ENCODE measurements at places on chromosomes 5 and 9.
A peak's percentile ranks its signal among the peaks of the same experiment; 100 is the strongest.

DNA sequence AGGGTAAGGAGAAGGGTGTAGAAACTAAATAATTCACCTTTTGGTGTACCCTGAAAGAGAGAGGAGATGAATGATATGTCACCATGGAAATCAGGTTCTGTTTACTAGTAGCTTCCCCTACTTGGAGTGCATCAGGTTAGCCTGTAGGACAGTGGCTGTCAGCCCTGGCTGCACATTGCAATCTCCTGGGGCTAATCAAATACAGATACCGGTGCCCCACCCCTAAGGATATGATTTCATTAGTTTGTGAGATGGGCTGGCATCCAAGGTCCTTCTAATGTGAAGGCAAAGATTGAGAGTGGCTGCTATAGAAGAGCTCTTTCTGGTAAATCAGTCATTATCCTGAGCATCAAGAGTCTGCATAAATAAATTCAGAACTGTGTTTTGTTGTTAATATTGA lies 47.2 kb downstream of the INSYN2B start:
- DNase-seq: no peak

- DNase-seq: no peak
Observed at GRCh38 chr9:19999491-20000057, 210.7 kb upstream of the SLC24A2 start.

GRCh38 chr9:134323741-134324358 lies 2.4 kb upstream of the RXRA start:
- DNase-seq: no peak

- DNase-seq: no peak
Observed at GRCh38 chr5:168681556-168682183, 102.5 kb upstream of the PANK3 start.

DNA sequence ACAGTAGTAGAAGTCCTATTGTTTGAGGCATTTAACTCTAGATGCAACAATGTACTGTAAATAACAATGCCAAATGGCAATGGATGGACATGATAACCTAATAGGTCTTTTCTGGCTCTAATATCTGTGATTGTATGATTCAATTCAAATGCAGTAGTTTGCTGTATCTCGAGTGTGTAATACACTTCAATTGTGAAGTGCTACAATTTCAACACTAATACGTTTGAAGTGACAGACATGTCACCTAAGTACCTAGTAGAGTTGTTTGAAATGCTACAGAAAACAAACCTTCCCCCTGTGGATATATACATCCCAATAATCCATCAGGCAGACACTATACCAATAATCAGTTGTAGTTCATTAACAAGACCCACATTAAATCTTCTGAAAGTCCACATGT lies 305.9 kb upstream of the ITGA1 start:
- no peak for DNase-seq

- peak; percentile 80 for DNase-seq
Observed at GRCh38 chr5:115816226-115817081, at the start of gene CDO1. CDO1 (minus strand) TSS chr5:115816659; CDS start chr5:115816397, 262 bp downstream.

DNA sequence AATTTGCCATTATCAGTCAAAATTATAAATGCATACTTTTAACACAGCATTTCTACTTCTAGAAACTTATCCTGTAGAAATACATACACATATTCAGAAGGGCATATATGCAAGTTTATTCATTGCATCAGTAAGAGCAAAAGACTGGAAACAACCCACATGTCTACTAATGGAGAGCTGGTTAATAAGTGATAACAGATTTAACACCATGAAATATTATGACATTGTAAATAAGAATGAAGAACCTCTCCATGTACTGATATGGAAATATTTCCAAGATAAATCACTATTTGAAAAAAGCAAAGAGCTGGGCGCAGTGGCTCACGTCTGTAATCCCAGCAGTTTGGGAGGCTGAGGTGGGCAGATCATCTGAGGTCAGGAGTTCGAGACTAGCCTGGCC lies 54.5 kb downstream of the ELOVL7 start:
- no peak for DNase-seq

- no peak for DNase-seq
Observed at GRCh38 chr9:132001567-132001966, 78.1 kb downstream of the MED27 start.

DNA sequence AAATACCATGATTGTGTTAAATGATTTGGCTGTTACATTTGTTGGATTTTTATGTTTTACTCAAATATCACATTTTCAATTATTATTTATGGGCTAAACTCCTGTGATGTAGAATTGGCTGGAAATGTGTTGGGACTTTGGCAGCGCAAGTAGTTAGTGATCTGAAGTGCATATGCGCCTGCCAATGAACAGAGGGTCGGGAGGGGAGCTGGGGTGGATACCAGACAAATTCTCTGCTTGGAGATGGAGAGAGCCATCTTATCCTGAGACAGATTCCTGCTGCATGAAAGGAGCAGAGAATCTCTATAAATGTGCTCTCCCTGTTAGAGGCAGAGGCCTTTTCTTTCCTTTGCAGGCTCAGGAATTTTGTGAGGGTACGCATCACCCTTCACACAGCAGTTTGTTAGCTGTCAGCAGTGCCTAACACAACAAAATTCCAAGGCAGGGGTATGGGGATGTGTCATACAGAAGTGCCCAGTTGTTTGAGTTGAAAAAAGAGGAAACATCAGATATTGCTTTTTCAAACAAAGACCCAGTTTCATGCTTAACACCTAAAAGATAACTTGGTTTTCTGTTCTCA lies 489.1 kb downstream of the CSNK1G3 start:
- peak; percentile 9 for DNase-seq

DNA sequence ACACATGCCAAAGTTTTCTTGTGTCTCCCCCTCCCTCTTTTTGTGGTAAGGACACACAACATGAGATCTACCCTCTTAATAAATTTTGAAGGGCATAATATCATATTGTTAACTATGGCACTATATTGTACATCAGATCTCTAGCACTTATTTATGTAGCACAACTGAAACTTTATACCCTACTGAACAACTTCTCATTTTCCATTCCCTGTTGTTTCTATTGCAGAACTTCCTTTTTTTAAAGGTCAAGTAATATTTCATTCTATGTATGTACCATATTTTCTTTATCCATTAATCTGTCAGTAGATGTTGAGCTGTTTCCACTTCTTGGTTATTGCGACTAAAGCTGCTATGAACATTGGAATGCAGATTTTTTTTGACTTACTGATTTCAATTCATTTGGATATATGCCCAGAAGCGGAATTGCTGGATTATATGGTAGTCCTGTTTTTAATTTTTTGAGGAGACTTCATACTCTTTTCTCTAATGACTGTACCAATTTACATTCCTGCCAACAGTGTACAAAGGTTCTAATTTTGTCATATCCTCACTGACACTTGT lies 305.3 kb downstream of the PRR16 start:
- DNase-seq: no peak

DNA sequence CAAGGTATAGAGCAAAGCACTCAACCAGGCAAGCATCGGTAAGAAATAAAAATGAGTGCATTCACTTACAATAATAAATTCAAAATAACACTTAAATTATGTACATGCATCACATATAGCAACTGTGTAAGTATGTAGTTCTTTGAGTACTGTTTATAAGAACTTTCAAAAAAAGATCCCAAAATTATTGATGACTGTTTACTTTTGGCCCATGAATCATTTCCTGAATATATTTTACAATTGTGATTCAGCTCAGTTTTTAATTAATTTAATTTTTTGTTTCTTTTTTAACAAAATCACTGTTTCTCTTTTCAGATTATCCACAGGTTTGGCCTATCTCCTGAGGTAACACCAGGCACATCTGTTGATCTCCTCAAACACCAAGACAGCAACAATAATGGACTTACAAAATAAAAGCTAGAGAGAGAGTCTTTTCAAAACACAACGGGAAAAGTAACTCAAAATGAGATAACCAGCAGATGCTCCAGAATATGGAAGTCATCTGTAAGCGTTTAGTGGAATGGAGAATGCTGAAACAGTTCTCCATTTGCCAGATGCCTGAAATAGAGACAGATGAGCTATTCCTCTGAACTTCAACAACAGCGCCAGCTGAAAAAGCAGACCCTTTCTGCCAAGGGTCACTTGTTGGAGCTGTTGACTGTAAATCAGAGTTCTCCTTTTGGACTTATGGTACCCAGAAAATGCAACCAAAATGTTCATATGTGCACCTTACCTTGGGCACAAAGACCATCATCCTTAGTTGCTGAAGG lies 348.6 kb upstream of the RGMB start:
- no peak for DNase-seq

DNA sequence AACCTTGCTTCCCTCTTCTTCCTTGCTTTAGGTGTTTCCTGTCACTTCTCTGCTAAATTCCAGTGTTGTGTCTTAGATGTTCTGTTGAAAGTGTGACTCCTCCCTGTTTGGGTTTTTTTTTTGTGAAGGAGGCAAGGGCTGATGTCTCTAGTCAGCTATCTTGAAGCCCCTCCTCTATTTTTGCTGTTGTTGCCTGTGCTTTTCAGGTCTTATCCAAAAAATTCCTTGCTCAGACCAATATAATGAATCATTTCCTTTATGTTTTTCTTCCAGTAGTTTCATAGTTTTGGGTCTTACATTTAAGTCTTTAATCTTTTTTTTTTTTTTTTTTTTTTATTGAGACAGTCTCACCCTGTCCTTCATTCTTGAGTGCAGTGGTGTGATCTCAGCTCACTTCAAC lies 22.3 kb downstream of the RIC1 start:
- DNase-seq: no peak
